NCI-H526 treated with DMSO at 0.1 percent for 48 hours (cell line): ENCODE measurements at places on chromosomes 4 and X.

- no peak for DNase-seq
Measured at GRCh38 chrX:47902161-47902560, 65.5 kb downstream of the ZNF81 start.

DNA sequence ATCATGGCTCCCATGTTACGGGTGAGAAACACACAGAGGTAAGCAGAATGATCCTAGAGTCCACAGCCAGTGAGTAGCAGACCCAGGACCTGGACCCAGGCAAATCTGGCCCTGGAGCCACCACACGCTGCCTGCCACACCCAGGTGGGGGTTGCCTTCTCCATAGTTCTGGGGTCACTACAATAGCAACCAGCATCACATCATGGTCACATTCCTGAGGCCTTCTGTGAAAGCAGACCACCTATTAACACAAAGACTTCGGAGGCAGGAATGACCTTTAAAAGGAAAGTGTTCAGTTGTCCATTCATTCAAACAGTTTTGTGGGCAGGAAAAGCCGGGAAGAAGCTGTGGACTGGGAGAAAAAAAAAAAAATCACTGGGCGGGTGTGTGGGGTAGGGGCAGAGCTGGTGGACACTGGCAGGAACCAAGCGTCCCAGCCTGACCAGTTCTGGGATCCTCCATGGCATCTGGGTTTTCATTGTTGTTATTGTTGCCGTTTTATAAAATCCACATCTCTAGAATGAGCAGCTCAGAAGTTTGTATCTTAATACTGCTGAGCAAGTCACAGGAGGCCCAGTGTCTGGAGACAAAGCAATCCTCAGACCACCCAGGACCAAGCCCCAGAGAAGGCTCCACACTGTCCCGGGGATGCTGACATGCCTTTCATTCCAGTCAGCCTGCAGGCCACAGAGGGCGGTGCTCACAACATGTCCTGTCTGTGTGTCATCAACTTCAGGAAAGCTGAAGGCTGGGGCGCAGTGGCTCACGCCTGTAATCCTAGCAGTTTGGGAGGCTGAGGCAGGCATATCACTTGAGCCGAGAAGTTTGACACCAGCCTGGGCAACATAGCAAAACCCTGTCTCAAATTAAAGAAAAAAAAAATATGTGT lies 67.0 kb downstream of the SEL1L3 start:
- no peak for DNase-seq

- DNase-seq = peak; percentile 76
Measured at GRCh38 chr4:73676861-73677323, 56.7 kb upstream of the RASSF6 start.

DNA sequence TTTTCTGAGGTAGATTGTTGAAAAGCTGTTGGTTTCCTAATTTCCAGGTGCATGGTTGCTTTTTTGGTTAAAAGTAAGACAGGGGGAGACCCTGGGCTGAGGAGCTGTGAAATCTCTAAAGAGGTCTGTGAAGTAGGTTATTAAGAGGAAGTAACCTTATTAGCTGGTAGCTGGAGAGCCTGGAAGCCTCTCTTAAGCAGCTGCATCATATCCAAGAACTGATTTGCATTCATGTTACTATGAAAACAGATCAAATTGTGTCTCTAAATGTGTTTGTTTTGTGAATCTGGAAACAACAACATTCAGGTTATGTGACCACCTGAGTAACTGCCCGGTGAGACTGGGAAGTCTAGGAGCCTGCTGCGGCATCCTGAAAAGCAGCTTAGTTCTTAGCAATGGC lies 54.1 kb downstream of the ARHGAP10 start:
- DNase-seq = no peak

GRCh38 chr4:173301518-173302201 lies 32.5 kb downstream of the HMGB2 start:
- DNase-seq = no peak

- DNase-seq = no peak
Measured at GRCh38 chr4:7103607-7104365, 35.9 kb upstream of the GRPEL1 start.

DNA sequence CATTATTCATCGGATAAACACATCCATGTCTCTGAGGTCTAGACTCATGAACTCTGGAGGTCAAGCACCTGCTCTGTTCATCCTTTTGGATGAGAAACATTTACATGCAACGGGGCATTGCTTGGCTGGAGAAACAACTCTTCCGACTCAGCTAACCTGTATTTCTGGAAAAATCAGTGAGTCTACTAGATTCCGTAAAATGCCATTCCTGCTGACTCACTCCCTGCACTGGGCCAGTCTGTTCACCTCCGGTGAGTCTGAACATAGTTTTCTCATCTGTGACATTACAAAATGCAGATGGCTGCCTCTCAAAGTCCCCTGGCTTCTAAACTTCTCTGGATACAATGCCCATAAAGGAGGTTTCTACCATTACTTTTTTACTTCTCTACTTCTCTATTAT lies 185.7 kb upstream of the HS3ST1 start:
- DNase-seq = no peak

DNA sequence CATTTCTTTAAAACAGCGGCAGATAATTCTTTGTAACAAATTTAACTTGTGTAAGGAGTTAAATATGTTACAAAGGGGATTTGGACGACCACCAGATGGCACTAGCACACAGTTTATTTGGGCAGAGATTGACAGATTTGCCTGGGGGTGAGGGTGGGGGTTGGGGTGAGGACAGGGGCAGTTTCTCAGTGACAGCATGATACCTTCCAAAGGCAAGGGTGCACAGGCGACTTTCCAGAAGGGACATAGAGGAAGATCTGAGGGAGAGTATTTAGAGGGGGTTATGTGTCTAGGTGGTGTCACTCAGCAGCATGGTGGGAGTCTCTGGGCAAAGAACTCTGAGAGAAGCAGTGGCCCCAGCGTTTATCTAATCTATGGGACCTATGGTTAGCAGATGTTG lies 9.6 kb upstream of the TMA16 start:
- DNase-seq = peak; percentile 7

- no peak for DNase-seq
Measured at GRCh38 chr4:181108237-181108636, 1135.0 kb upstream of the TENM3 start.

DNA sequence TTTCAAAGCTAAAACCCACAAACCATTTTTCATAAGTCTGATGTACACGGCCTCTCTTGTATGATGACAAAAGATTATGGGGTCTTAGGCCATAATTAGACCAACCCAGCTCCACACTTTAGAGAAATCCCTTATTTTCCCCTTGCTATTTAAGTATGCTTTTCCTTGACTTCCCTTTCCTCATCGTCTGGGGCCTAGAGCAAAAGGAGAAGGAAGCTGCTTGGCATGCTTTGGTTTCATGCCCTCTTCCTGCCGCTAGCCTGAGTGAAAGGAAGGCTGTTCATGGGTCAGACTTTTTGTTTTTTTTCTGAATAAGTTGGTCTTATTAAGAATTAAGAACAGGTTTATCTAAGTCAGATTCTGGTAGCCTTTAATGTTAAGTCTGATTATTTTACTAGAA lies 10.6 kb upstream of the RASGEF1B start:
- DNase-seq = no peak

DNA sequence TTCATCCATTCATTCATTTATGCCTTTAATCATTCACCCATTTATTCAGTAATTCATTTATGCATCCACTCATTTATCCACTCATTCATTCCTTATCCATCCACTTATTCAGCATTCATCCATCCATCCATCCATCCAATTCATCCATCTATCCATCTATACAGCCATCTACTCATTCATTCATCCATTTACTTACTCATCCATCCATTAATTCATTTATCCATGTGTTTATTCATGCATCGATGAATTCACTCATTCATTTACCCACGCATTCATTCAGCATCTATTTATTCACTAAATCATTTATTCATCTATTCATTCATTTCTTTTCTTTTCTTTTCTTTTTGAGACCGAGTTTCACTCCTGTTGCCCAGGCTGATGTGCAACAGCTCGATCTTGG lies 10.4 kb downstream of the P2RY8 start:
- no peak for DNase-seq

- DNase-seq = no peak
Measured at GRCh38 chrX:109533005-109533404, 3.6 kb upstream of the NXT2 start.

- no peak for DNase-seq
Measured at GRCh38 chr4:162392946-162393345, 229.1 kb upstream of the FSTL5 start.

DNA sequence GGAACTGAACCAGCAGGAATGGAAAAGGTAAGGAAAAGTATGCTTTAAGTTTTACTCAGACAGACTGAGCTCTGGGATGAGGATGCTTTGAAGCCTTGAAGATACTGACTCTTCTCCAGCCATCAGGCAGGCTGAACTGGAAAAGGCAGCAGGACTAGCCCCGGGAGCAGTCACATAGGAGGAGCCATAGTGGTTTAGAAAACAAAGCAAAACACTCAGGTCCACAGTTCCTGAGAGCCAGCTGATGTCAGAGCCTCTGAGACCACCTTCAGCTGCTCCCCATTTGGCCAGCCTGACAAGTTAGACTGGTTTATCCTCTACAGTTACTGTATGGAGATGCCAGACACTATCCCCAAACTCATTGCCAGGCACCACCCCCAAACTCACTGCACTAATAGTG lies 167.9 kb upstream of the CPEB2 start:
- no peak for DNase-seq

DNA sequence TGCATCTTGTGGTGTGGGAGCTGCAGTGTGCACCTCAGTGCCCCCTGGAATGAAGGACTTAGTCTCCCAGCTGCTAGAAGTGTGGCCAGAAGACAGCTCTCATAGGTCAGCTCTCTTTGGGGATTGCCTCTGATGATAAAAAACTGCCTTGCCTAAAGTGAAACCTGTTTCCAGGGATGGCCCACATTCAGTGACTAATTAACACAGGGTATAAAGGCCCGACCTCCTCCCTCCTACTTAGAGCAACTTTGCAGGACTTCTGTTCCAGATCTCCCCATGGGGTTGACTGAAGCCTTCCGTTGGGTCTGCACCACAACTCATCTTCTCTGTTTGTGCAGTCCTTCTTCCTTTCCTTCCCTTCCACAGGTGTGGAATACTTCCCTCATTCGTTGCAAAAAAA lies 53.2 kb downstream of the SPINK2 start:
- no peak for DNase-seq

- DNase-seq = no peak
Measured at GRCh38 chrX:135340831-135341230, 31.6 kb downstream of the ETDC start.

DNA sequence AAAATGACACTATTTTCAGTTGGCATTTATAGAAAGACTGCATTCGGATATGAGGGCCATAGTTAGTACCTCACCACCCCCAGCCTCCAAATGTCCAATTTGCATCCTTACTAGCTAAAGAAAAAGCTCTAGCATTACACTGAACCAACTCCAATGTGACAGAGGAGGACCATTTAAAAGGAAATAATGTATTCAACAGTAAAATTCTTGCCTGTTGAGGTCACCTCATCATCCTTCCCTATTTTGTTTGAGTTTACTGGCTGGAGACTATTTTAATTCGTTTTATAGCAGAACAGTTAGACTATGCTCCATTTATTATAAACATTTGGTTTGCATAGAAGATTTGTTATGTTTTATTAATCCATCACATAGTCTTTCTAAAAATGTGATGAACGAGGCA lies 88.2 kb upstream of the PPARGC1A start:
- DNase-seq = no peak

DNA sequence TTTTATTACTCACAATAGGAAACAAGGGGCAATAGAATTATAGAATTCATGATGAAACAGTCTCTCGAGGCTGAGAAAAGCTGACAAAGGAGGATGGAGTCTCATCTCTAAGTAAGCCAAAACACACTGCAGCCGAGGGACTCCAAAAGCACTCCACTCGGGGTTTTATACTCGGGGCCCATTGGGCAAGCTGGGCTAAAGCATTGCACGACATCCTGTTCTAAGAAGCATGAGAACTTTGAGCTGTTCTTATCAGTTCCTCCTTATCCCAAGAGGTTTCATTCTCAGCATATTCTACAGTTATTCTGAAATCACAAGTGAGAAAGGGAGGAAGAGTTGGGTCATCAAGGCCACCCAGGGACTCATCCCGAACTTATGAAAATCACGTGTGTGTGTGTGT lies 1475.5 kb downstream of the PCDH18 start:
- DNase-seq = no peak

DNA sequence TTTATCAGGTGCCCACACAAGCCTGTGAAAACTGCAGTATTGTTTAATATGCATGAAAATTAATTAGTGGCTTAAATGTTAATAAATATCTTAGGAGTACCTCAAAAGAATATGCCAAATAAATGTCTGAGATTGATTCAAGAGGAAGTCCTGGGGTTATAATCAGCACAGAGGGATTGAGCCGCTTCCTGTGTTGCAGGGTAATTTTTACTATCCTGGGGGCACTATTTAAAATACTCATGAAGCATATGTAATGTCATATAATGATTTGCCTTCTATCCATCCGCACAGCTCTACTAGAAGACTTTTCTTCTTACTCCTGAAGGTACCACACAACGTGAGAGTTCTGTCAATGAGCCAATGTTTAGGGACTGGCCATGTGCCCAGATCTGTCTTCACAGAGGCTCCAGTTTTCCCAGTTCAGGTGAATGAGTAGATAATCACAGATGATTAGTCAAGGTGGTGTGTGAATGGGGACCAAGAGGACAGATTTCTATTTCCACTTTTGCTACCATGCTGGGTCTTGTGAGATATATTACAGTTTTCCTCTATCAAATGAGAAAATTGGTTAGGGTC lies 233.3 kb downstream of the USP46 start:
- no peak for DNase-seq

DNA sequence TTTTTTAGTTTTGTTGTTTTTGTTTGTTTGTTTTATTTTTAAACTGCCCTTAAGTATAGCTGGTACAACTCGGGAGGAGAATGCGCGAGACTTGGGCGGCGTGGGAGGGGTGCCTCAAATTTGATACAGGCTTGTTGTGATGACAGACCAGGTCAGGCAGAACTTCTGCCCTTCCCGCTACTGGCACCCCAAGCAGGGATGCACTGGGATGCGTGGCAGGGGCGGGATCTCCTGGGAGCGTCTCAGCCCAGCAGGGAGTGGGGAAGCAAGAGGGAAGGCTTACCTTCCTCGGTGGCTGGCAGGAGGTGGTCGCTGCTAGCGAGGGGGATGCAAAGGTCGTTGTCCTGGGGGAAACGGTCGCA lies 851 bp downstream of the SFRP2 start:
- DNase-seq = no peak

DNA sequence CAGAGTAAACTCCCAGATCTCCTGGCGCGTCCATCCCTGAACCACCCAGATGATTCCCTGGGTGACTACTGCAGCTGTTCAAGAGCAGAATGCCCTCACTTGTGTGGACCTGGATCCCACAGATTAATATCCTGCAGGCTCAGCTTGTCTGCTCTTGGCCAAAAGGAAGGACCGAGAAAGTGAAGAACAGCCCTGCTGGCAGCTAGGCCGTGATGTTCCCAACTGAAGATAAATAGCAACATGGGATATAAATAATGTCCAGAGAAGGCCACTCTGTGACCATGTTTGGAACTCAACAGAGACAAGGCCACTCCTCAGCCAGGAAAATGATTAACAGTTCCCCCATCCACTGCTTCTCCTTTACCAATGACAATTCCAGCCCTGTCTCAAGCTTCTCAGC lies 21.5 kb downstream of the SUPT20HL2 start:
- no peak for DNase-seq
